ENCODE measurements at places on chromosomes 1 and 21.

DNA sequence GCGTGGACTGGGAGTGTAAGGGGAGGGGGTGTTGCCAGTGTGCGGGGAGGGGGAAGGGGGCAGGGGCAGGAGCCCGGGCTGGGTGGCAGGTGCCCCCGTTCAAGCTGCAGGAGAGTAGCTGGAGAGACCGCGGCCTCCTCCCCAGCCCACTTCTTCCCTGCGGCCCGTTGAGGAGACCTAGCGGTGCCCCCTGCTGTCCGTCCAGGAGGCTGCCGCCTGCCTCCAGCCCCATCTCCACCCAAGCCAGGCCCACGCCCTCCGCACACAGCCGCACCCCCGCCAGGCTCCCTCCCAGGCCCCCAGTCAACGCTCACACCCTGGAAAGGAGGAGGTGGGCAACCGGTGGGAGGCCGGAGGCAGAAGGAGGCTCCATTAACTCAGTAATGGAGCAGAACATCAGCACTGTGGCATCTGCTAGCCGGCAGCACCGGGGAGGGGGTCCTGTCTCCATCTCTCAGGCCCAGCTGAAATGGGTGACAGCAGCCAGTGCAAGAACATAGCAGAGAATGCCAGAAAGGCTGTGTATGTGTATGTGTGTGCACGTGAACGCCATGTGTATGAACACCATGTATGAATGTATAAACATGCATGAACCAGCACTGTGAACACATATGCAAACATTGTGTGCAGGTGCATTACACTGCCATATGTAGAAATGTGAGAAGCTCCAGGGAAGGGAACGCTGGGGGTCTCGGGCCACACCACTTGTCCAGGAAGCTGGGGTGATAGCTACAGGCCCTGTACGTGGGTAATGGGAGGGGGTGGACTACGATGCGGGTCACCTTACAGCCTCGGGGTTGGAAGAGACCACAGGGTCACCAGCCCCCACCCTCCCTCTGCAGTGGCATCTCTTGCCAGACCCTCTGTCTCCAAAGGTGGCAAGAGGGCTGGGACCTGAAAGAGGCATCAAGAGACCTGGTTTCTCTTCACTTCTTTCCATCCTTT lies 84.6 kb downstream of the SYT2 start:
- DNase-seq: peak; percentile 67

DNA sequence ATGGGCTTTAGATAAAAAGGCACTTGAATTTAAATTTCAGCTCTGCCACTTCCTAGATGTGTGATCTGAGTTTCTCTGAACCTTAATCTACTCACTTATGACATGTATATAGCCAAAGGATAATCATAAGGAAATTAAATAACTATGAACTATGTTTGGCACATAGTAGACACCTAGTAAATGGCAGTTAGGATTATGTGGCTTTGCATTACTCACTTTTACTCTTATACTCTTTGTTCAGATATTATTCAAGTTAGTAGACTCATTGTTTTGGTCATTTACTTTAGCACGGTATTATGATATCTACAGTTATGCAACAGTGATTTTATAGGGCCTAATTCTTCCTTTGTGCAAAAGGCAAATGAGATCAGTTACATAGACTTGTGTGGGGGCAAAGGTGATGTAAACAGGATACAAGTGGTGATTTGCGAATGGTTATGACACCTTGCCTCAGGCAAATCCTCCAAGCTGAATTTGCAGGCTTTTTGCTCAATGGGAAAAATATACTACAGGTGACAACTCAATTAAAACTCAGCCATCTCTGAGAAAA lies 297.2 kb upstream of the PBX1 start:
- no peak for DNase-seq

DNA sequence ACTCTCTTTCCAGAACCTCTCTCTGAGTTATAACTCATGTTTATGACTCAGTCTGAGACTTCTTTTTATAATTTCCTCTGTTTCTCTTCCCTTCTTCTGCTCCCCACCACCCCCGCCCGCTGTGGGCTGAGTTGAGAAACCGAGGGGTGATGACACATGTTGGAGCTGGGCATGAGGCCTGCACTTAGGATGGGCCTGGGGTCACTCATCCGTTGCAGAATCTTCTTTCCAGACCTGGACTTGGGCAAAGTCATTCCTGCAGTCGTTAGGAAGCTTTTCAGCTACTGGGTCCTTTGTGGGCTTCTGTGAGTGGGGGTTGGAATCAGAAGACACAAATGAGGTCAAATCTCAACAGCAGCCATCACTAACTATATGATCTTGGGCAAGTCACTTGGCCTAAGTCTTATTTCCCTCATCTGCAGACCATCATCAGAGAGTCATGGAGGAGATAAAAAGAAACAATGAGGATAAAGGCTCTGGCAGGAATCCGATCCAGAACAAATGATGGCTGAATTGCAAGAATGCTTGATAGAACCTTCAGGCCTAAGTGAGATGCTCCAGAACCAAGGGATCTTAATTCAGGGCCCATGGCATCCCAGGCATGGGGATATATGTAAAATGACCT lies 53.4 kb downstream of the RPS6KA1 start:
- no peak for DNase-seq

- no peak for DNase-seq
Measured at GRCh38 chr1:108505763-108506070, 54.2 kb upstream of the EEIG2 start.

DNA sequence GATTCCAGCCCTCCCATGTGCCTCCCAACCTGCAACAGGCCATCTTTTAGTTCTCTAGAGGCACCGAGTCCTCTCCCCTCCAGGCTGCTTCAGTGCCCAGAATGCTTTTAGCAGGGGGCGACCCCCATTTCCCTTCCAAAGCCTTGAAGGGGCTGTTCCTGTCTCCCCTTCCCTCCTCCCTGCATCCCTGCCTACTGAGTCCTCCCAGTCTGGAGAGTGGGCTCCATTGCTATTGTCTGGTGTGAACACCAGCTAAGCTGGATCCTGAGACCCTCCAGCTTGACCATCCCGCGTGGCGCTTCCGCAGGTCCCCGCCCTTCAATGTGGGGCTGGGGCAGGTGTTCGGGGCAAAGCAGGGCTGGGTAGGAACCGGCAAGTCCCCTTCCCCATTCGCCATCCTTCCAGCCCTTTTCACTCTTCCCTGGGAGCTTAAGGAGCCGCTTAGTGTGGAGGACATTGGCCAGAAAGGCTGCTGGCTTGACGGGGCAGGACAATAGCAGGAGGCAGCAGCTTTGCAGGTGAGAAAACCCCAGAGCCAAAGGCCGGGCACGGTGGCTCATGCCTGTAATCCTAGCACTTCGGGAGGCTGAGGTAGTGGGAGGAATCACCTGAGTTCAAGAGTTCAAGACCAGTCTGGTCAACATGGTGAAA lies 32.2 kb downstream of the PADI6 start:
- no peak for DNase-seq

DNA sequence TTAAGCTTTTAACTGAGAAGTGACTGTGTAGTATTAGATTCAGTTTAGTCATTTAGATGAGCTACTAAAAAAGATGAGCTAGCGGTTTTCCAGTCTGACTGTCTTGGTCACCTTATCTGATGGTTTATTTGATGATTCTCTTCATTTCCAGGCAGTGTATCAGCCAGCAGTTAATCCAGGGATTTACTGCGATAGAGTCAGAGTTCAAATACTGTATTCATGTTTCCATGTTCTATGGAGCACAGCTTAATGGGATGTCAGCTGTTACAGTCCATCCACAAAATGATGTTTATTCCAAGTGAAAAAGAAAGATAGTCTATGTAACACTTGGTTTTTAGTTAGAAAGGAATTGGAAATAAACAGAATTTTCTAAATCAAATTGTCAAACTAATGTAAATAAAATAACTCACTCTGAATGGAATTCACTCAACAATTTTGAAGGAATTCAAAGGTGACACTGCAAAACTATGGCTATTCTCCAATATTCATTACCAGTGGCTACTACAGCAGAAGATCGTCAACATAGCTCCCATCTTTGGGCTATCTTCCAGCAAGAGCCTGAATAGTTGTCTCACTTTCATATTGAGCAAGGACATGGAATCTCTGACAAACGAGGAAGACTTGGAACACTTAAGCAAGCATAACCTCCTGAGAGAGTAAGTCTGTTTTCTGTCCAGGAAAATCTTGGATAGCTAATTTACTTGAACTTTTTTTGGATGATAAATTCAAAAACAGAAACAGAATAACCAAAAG lies 54.6 kb upstream of the DPT start:
- DNase-seq: no peak

GRCh38 chr1:156747742-156748669 lies 3.5 kb downstream of the HDGF start:
- no peak for DNase-seq

DNA sequence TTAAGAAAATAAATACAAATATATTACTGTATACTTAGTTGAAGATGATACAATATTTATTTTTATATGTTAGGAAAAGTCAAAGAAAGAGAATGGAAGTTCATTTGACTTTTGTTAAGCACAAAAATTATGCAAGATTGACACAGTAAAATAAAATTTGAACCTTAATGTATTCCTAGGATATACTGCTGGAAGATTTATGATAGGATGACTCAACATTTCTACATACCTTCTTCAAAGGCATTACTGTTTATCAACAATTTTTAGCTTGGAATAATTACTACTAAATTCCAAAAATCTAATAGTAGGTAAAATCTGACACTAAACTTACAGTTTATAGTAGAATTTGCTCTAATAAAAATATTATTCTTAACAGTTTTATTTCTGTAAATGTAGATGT lies 257.3 kb upstream of the ADAMTS5 start:
- no peak for DNase-seq

- DNase-seq: no peak
Measured at GRCh38 chr1:155049651-155050559, 1.2 kb upstream of the ADAM15 start.
